ENCODE measurements at places on chromosomes 16 and 17. TPM values are rescaled to one million over a fixed set of nuclear protein-coding genes. Genes with fewer than 3 reads are reported as not detected.

Gene CD300LF
- total RNA-seq = not detected

Gene CDC6
- 9.0 TPM for total RNA-seq

Gene ITGAD
- not detected for total RNA-seq

Gene MAP2K4
- 34.9 TPM for total RNA-seq

Gene PRDM7
- not detected for total RNA-seq

Gene NHERF2
- 60.4 TPM for total RNA-seq

Gene TUBB3
- total RNA-seq = 559 TPM

Gene TSNAXIP1
- total RNA-seq = 1.3 TPM

Gene NLRP1
- total RNA-seq = 53.8 TPM

Gene WSCD1
- total RNA-seq = 0.15 TPM

Gene TBC1D3K
- not detected for total RNA-seq

Gene PTX4
- total RNA-seq = 0.29 TPM

Gene DHRS7C
- total RNA-seq = not detected

Gene USP43
- total RNA-seq = not detected

Gene ADCY7
- total RNA-seq = 46.0 TPM

Gene KNOP1
- total RNA-seq = 9.8 TPM

Gene ABCC6
- 2.3 TPM for total RNA-seq

Gene CORO6
- total RNA-seq = 12.1 TPM

Gene TP53TG3C
- total RNA-seq = not detected

Gene DYNLL2
- 22.0 TPM for total RNA-seq

Gene ZNF624
- 4.8 TPM for total RNA-seq

Gene ADAD2
- total RNA-seq = not detected

Gene TEX19
- not detected for total RNA-seq

Gene CLEC19A
- total RNA-seq = not detected

Gene CNTNAP1
- 43.6 TPM for total RNA-seq

Gene BAHCC1
- total RNA-seq = 7.4 TPM

Gene SBK1
- total RNA-seq = not detected

Gene CLEC3A
- total RNA-seq = not detected

Gene RNU2-1
- not detected for total RNA-seq

Gene MARCHF10
- total RNA-seq = not detected

Gene NKD1
- under 0.01 TPM for total RNA-seq

Gene SCARF1
- 0.83 TPM for total RNA-seq

Gene PYDC1
- total RNA-seq = not detected

Gene HOXB8
- not detected for total RNA-seq

Gene LHX1
- total RNA-seq = not detected

Gene OTOP2
- not detected for total RNA-seq

Gene TIMP2
- total RNA-seq = 176 TPM

Gene SNAI3
- total RNA-seq = not detected

Gene CMTM4
- total RNA-seq = 7.7 TPM

Gene EXOC3L1
- not detected for total RNA-seq

Gene KCNH6
- not detected for total RNA-seq

Gene TBC1D3H
- total RNA-seq = not detected

Gene CD300A
- total RNA-seq = not detected

Gene CKLF
- total RNA-seq = 56.9 TPM

Gene TAC4
- total RNA-seq = not detected
